ENCODE measurements at places on chromosomes 11 and 22. TPM values are rescaled to one million over a fixed set of nuclear protein-coding genes. Genes with fewer than 3 reads are reported as not detected.

APOA4 gene
- polyA plus RNA-seq, result 0.80 TPM

SBF1 gene
- 18.1 TPM for polyA plus RNA-seq

GSTT2B gene
- 20.6 TPM for polyA plus RNA-seq

STK33 gene
- 19.3 TPM for polyA plus RNA-seq

THY1 gene
- polyA plus RNA-seq, result 240 TPM

TOMM22 gene
- polyA plus RNA-seq, result 103 TPM

MFNG gene
- 9.1 TPM for polyA plus RNA-seq

Measured in kidney (tissue), 22 donors.